Cardiac septum (tissue), 1 donor: ENCODE measurements at places on chromosomes 4 and X. TPM values are rescaled to one million over a fixed set of nuclear protein-coding genes. Genes with fewer than 3 reads are reported as not detected.

Gene XPNPEP2
- total RNA-seq, result 0.22 TPM

Gene TGIF2LX
- not detected for total RNA-seq

GRCh38 chrX:44784241-44784640, 59.6 kb upstream of the DUSP21 start:
- no peak for DNase-seq

DNA sequence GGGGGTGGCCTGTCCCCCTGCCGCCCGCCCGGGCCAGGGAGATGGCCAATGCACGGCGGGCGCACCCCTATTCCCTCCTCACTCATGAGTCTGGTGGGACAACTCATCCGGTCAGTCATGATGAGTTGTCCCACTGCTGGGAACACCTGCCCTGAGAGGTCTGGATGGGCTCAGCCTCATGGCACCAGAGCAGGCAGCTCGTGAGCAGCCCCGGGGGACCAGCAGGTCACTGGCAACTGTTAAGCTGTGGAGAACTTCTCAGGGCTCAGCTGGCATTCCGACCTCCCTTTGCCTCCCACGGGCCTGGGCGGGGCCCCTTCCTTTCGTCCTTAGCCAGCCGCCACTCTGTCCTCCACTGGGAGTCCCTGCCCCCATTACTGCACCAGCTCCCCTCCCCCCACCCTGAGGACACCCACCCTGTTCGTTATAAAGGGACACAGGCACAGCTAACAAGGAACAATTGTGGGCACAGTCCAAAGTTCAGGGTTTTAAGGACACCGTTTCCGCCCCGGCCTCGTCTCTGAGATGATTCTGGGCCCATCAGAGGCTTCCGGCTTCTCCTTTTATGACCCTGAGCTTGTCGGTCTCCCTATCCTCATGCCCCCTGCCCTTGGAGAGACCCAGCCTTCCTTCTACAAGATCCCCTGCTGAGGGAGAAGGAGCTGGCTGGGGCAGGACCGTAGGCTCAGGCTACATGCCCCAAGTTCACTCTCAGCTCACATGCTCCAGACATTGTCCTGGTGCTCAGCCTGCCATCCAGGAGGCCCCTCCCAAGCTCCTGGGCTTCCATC, 14.6 kb upstream of the KIAA0232 start:
- no peak for DNase-seq

GRCh38 chr4:142085513-142086292, 449.3 kb downstream of the IL15 start:
- no peak for DNase-seq

GRCh38 chr4:38872620-38873019, 5.0 kb downstream of the FAM114A1 start:
- no peak for DNase-seq

GRCh38 chrX:108160309-108160708, 68.7 kb downstream of the ATG4A start:
- no peak for DNase-seq

DNA sequence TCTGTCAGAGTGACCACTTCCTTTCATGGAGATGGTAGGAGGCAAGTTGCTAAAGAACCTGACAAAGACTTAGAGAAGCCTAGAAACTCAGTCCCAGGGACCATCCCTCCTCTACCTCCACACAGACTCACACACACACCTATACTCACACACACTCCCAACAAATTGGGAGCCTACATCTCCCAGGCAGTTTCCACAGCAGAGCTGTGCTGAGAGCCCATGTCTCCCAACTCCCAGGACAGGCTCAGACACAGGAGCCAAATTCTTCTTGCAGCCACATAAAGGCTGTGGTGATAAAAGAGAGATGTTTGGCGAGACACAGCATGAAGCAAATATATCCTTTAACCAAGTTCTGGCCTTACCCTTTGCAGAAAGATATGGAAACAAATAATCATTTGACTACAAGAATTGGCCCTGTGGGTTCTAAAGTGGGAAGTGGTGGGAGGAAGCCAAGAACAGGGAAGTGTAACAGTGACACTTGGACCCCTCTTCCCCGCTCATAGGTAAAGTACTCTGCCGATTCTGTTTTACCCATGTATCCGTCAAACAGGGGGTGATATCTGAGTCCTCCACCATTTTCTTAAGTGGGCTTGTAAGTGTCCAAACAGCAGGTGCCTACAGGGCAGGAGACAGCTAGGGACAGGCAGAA, 11.0 kb upstream of the IDS start:
- no peak for DNase-seq

GRCh38 chr4:155342142-155342541, 34.6 kb downstream of the MAP9 start:
- DNase-seq, result no peak

- no peak for DNase-seq
These were observed 44.9 kb upstream of the GPRIN3 start for GRCh38 chr4:89352541-89352940.

GRCh38 chr4:48079972-48080391, 54.1 kb downstream of the TXK start:
- DNase-seq, result no peak

GRCh38 chr4:8384397-8385060, 56.0 kb downstream of the ACOX3 start:
- DNase-seq, result no peak

- DNase-seq, result no peak
These were observed 602.4 kb upstream of the PRKX start for GRCh38 chrX:4315891-4316290.

DNA sequence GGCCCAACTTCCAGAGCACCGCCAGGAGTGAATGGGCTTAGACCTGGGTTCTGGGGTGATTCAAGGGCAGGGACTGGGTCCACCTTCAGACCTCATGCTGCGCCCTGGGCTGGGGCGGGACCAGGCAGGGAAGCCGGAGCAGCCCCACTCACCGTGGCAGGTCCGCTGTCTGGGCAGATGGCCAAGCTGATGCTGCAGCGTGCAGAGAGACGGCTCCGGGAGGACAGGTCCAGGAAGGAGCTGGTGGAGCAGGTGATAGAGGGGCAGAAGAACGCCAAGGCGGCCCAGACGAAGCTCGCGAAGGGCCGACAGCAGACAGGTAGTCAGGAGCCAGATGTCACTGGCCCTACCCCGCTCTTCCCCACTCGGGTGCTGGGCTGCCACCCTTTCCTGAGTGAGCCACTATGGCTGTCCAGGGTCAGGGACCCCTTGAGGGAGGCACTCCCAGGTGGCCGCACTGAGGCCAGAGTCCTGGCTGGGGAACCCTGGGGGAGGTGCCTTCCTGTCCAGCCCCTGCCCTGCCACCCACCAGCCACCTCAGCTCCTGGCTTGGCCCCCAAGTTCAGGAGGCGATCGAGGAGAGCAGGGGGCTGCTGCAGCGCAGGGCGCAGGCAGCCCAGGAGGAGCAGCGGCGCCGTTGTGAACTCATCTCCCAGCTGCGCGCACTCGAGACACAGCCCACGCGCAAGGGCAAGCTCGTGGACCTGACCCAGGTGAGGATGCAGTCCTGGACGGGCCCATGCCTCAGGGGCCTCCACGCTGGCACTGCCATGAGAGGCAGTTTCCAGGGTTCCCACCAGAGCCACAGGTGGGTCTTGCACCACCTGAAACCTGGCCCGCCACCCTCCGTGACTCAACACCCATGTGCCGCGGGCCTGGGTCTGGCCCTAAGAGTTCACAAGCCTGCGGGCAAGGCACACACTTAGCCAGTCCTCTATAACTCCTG, 10.1 kb upstream of the RNF4 start:
- DNase-seq, result no peak
